Stimulated activated CD4-positive, alpha-beta T cell treated with anti-CD3 and anti-CD28 coated beads, Interleukin-1b, Interleukin-23, amount 100 ng/mL, for 1 hour (primary cell): ENCODE measurements at places on chromosomes 12 and 14.

GRCh38 chr12:104498211-104498801 is 41.6 kb downstream of the CHST11 start:
- no peak for DNase-seq

DNA sequence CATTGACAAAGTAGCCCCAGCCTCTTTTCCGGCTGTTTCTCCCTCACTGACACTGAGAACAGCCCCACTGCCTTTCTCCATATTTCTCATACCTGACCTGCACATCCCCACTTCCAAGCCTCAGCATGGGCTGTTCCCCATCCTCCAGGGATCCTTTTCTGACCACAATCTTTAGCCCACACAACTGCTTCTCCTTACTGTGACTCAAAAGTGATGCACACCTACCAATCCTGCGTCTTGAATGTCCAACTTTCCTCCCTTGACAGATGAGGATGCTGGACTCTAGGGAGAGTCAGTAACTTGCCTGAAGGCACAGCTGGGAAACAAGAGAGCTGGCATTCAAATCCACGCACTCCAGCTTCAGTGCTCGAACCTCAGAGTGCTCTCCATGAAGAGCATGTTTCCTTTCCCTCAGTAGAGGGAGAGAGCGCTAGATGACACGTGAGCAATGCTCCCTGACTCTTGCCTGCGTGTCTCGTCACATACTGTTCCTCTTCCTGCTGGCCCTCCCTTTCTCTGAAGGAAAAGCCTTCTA is 75.6 kb downstream of the NTF3 start:
- no peak for DNase-seq

- no peak for DNase-seq
These were observed 91.7 kb downstream of the GALC start for GRCh38 chr14:87901236-87901635.

GRCh38 chr12:64611341-64612284 is 1.3 kb downstream of the RASSF3 start:
- DNase-seq, result no peak

GRCh38 chr14:100336618-100337530 is 13.7 kb downstream of the SLC25A47 start:
- DNase-seq, result no peak

- no peak for DNase-seq
These were observed 37.0 kb downstream of the SYNE3 start for GRCh38 chr14:95479494-95479893.

GRCh38 chr14:99560922-99561683 is 42.9 kb downstream of the CCDC85C start:
- DNase-seq, result no peak

- no peak for DNase-seq
These were observed 6.2 kb downstream of the CRACR2A start for GRCh38 chr12:3746758-3747157.

DNA sequence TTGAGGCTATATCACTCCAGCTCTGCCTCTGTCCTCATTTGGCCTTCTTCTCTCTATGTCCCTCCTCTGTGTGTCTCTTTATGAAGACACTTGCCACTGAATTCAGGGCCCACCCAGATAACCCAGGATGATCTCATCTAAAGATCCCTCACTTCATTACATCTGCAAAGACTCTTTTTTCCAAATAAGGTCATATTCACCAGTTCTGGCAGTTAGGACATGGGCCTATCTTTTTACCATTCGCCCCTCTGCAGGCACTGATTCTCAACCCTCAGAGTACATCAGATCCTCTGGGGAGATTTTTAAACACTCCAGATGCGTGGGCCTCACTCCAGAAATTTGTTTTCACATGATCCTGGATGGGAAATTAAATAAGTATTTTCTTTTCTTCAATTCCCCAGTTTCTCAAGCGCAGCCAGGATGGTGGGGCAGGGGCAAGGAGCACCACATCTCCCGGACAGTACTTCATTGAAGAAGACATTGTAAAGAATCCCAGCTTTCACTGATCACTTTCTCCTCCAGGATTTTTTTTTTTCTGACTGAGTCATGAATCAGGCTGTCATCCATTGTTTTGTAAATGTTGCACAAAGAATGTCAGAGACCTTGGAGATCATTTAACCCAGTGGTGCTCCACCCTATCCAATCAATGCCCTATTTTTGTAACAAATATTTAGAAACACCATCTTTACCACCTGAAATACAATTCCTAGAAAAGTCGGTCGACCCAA is 27.4 kb downstream of the CRACR2A start:
- no peak for DNase-seq

GRCh38 chr12:54154681-54155186 is 34.1 kb downstream of the SMUG1 start:
- DNase-seq, result no peak

DNA sequence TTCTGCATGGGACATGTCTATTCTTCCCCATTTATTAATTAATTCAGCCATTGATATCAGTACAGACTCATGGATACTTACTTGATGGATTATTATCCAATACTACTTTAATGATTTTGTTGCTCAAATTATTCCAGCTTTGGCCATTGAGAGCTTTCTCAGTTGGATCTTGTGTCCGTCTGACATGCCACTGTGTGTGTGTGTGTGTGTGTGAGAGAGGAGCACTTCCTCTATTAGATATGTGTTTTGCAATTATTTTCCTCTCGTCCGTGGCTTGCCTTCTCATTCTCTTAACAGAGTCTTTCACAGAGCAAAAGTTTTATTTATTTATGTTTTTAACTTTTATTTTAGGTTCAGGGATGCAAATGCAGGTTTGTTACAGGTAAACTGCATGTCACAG is 194.2 kb downstream of the ADGRD1 start:
- DNase-seq, result no peak

DNA sequence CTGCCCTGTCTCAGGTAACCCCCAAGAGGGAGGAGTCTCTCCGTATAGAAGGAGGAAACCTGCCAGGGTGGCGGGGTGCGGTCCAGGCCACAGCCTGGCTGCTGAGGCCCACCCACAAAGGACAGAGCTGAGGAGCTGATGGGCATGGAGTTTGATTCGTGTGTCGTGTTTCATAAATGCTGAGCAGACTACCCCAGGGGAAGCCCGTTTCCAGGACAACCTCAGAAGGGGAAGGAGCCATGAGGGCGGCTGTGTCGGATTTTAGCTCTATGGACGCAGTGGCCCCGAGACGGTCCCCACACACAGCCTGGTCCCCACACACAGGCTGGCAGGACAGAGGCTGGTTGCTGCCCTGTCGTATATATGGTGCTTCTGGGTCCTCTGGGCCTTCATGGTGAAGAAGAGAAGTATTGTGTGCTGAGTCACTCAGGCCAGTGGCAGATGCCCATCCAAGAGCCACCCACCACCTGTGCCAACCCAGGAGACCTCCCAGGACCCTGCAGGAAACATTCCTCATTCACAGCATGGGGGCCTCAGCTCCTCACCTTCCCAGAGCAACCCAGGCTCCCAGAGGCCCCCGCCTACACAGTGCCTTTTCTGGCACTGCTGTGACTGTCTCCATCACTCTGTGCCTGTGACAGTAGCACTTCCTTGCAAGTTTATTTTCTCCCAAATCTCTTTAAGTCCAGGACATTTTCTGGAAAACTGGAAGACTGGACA is 63.1 kb upstream of the RIN3 start:
- DNase-seq, result no peak

- no peak for DNase-seq
These were observed 191.4 kb upstream of the BCL2L14 start for GRCh38 chr12:11879306-11879705.

- DNase-seq, result peak; percentile 40
These were observed 22.9 kb downstream of the ETFBKMT start for GRCh38 chr12:31682136-31682962.

GRCh38 chr14:74133833-74134481 is 49.2 kb downstream of the LIN52 start:
- no peak for DNase-seq

DNA sequence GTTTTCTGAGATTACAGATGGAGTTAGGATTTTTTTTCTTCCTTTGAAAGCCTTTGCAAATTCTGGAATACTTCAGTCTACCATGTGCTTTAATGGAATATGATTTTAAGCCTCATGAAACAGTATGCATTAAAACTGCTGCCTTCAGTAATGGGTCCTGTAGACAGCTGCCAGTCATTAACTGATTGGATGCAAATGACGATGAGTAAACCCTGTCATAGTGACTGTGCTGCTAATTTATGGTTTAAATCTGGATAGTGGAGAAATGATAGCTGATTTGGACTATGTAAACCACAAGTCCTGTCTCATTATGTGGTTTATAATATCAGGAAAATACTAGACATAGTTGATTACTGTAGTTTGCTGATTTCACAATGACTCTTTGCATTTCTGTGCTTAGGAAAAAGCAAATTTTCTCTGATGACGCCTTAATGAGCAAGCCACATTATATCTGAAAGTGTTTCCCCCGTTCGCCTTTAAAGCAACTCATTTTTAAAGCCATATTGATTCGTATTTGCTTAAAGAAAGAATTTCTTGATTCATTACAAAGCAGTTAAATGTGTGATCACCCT is 217.6 kb downstream of the TMTC2 start:
- DNase-seq, result no peak

GRCh38 chr12:12336049-12336411 is 14.0 kb downstream of the MANSC1 start:
- no peak for DNase-seq

DNA sequence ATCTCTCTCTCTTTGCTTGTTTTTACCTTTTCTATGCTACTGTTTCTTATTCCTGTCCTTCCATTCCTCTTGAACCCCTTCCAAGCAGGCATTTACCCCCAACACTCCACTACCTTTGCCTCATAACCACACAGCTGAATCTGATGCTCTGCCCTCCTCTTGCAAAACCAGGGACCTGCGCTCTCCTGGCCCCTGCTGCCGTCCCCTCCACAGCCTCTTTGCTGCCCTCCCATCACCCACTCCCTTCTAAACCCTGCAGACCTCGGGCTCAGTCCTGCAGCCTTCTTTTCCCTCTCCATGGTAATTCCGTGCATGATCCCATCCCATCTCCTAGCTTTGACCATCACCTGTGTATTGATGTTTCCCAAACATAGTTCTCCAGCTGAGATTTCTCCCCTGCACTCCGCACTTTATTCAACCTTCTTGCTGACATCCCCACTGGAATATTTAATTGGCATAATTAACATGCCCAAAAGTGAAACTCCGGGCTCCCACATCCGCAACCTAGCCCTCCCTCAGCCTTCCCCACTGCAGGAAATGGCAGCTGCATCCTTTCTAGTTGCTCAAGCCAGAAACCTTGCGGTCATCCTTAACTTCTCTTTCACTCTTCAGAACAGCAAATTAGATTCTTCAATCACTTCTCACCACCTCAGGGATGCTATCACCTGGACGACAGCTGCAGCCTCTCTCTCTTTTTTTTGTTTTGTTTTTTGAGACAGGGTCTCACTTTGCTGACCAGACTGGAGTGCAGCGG is 16.0 kb downstream of the FIGNL2 start:
- DNase-seq, result no peak

GRCh38 chr12:1544996-1545700 is 49.2 kb downstream of the FBXL14 start:
- no peak for DNase-seq

- DNase-seq, result no peak
These were observed 24.5 kb upstream of the COL2A1 start for GRCh38 chr12:48028541-48029431.

GRCh38 chr12:110501399-110501751 is 536 bp downstream of the VPS29 start:
- DNase-seq, result no peak

GRCh38 chr12:13374793-13375192 is 178.3 kb downstream of the EMP1 start:
- no peak for DNase-seq

- no peak for DNase-seq
These were observed 980.5 kb downstream of the FLRT2 start for GRCh38 chr14:86510491-86510890.

DNA sequence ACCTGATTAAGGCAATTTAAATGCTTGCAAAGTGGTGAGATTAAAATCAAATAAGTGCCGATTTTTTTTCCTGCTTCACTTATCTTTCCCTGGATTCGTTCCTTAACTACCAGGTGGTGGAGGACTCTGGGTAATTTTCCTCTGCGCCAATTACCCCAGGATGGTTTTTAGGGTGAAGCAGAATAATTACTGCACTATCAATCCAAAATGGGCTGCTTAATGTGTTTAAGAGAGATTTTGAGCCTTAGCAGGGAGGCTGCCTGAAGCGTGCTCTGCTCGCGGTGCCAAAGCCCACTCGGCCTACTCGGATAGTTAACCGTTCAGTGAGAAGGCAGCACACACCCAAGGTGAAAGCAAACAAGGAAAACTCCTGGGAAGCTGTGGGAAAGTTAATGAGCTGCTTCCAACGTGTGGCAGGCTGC is 274.9 kb upstream of the LMO3 start:
- no peak for DNase-seq

GRCh38 chr14:76386944-76387782 is 11.2 kb downstream of the ESRRB start:
- peak; percentile 3 for DNase-seq
